ENCODE measurements at places on chromosomes 11 and 22.
A peak's percentile ranks its signal among the peaks of the same experiment; 100 is the strongest.

- DNase-seq: no peak
Measured at GRCh38 chr22:25395915-25396314, 168.6 kb upstream of the GRK3 start.

GRCh38 chr22:25497716-25498115 lies 66.8 kb upstream of the GRK3 start:
- DNase-seq: no peak

GRCh38 chr11:75733431-75734107 lies 15.9 kb downstream of the MOGAT2 start:
- peak; percentile 93 for DNase-seq

- no peak for DNase-seq
Measured at GRCh38 chr22:19615001-19615461, 90.8 kb upstream of the CLDN5 start.

DNA sequence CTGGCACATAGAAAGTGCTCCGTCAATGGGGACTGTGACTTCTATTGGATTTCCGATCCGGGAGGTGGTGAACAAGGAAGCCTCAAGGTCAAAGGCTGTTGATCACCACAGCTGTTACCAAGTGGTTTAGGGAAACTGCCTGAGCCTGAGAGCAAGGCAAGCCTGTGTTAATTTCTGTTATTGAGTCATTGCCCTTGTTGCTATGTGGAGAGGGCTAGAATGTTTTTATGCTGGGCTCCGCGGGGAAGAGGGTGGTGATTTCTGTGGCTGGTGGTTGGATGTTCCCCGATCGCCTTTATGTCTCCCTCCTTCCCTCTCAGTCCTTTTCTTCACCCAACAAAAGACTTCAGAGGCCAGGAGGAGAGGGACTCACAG lies 108.5 kb upstream of the ALX4 start:
- DNase-seq: no peak

GRCh38 chr11:115808351-115808940 lies 304.2 kb upstream of the CADM1 start:
- no peak for DNase-seq

GRCh38 chr11:69504576-69505335 lies 23.3 kb downstream of the LINC01488 start:
- no peak for DNase-seq

GRCh38 chr11:134253188-134253993 lies at the start of the genes ACAD8 and THYN1:
Gene ACAD8 (plus strand): TSS chr11:134253568. CDS start chr11:134253601, 33 bp downstream.
Gene THYN1 (minus strand): TSS chr11:134253352. CDS start chr11:134252882, 470 bp downstream.
- peak; percentile 97 for DNase-seq

DNA sequence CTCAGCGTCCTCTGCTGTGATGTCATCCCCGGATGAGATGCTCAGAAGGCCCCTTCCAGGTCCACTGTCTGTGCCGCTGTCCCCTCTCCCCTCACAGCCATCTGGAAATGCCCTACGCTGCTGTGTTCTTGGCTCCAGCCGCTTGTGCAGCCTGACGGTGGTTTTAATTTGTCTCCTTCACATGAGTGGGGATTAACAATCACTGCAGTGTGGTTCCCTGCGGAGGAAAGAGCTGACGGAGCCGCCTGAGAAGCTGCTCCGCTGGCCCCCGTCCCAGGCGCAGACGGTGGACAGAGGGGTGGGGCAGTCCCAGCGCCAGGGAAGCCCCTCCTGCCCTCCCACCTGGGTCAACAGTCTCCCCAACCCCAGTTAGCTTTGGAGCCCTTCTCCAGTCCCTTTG lies 67.5 kb upstream of the PHF21B start:
- peak; percentile 19 for DNase-seq

GRCh38 chr11:100672498-100673033 lies 14.5 kb upstream of the ARHGAP42 start:
- peak; percentile 21 for DNase-seq

- no peak for DNase-seq
Measured at GRCh38 chr11:121421149-121421901, 30.8 kb upstream of the SORL1 start.

DNA sequence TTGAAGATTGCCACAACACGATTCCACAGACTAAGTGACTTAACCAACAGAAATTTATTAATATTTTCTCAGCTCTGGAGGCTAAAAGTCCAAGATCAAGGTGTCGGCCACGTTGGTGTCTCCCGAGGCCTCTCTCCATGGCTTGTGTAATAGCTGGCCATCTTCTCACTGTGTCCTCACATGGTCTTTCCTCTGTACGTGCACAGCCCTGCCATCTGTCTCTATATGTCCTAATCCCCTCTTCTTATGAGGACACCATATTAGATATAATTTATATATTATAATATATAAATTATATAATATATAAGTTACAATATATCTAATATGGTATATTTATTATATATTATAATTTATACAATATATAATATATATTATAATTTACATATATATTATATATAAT lies 25.1 kb upstream of the SCGB1A1 start:
- no peak for DNase-seq

- no peak for DNase-seq
Measured at GRCh38 chr11:99593197-99593596, 572.4 kb downstream of the CNTN5 start.

- DNase-seq: no peak
Measured at GRCh38 chr11:13184295-13184794, 93.2 kb upstream of the BMAL1 start.
